Stimulated activated CD4-positive, alpha-beta T cell treated with anti-CD3 and anti-CD28 coated beads, TNF-alpha, amount 100 ng/mL, for 1 hour (primary cell): ENCODE measurements at places on chromosomes 1 and 21.

DNA sequence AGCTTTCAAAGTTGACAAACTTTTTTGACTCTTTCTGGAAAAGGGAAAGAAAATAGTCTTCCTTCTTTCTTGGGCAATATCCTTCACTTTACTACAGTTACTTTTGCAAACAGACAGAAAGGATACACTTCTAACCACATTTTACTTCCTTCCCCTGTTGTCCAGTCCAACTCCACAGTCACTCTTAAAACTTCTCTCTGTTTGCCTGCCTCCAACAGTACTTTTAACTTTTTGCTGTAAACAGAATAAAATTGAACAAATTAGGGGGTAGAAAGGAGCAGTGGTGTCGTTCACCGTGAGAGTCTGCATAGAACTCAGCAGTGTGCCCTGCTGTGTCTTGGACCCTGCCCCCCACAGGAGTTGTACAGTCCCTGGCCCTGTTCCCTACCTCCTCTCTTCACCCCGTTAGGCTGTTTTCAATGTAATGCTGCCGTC lies 160.8 kb upstream of the SGIP1 start:
- DNase-seq, result no peak

DNA sequence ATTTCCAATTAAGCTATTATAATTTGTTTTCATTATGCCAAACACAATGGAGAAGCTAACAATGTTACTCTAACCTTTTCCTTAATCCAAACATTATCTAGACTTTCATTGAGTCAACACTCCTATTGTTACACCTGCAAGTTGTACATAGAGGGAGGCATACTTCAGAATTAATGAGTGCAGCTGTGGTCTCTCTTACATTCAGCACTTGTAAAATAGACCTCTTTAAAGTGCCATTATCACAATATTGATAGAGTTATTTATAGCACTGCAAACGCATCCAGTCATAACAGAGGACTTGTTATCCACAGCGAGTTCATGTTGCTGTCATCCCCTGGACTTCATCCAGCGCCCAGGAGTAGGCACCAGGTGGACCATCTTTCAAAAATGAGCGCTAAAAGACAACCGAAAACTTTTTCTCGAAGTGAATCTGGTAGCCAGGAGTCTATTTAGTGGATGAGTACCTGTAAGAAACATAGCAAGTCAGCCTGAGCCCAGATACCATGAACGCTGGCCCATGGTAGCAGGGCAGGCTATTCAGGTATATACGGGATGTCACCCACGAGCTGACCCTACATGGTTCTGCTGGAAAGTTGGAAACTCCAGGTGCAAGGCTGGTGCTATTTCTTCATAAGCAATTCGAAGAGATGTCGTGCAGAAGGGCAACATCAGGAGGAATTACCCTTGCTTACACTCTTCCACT lies 70.6 kb upstream of the NFIA start:
- no peak for DNase-seq

DNA sequence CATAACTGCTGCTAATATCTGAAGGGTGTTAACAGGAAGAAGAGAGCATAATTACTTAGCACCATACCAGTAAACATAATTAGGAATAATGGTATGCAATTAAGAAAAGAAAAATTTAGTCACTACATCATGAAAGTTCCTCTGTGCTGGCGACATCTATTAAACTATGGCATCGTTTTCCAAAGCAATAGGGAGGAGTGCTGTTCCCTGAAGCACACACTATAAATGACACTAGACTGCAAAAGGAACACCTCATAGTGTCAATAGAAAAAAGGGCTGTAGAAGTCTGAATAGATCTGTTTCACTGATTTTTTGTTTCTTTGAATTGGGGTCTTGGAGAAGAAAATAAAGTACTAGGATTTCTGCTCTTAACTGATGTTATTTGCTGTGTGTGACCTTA lies 773.6 kb upstream of the B3GALT2 start:
- DNase-seq, result no peak

- no peak for DNase-seq
Observed at GRCh38 chr1:84688463-84689061, 1.7 kb downstream of the SSX2IP start.

- DNase-seq, result no peak
Observed at GRCh38 chr1:89166705-89167104, 9.1 kb downstream of the GBP7 start.

- no peak for DNase-seq
Observed at GRCh38 chr21:27741736-27742135, 774.8 kb upstream of the ADAMTS5 start.

DNA sequence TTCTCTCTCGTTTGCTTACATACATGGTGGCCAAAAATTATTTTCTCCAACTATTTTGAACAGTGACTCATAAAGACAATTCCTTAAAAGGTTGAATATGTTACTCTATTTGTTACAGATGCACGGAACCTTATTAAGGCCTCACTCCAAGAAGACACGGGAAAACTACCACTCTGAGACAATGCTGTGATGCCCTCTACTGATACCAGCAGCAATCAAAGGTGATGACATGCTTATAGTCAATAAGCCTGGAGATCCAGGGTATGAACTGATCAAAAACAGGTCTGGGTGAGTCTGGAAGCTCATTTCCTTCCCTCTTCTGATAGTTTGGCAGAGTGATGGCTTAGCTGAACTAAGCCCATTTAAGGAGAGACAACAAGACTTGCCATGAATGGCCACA lies 563.0 kb downstream of the LRRIQ3 start:
- DNase-seq, result no peak

DNA sequence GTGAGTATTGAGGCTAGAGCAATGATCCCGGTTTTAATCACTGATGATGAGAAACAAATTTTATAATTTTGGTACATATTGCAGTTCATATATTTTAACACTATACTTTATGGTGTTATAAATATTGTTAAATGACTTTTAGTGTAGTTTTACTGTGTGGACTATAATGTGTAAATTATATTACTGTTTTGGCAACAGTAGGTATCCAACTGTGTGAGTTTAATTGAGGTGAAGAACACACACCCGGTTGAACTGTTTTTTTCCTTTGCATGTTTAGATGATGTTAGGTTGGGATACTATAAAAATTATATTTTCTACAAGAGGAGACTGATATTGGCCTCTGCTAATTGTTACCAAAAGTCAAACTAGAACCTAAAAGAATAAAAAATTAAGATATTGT lies 166.5 kb downstream of the SDCCAG8 start:
- no peak for DNase-seq

GRCh38 chr21:38444691-38445090 lies 53.6 kb downstream of the ERG start:
- DNase-seq, result no peak

GRCh38 chr1:245234217-245235081 lies 79.7 kb downstream of the KIF26B start:
- DNase-seq, result no peak

GRCh38 chr1:25065321-25065721 lies 135.2 kb upstream of the RUNX3 start:
- DNase-seq, result no peak
